ENCODE measurements at places on chromosomes 7 and 10. TPM values are rescaled to one million over a fixed set of nuclear protein-coding genes. Genes with fewer than 3 reads are reported as not detected.

- no peaks in the 10 kb centered on the region for H3K36me3 ChIP-seq
- peak overlapping the region; percentile 34 for H3K4me3 ChIP-seq
- H3K27ac ChIP-seq: no peak overlapping the region
- peaks cover 3% of the 10 kb centered on the region for H3K4me1 ChIP-seq
Observed at GRCh38 chr7:95511716-95512260, 26.0 kb downstream of the ASB4 start.

- H3K4me1 ChIP-seq: peaks cover 23% of the 10 kb centered on the region
- no peak overlapping the region for H3K4me3 ChIP-seq
- no peak overlapping the region for H3K27ac ChIP-seq
Observed at GRCh38 chr10:29804025-29804852, 169.5 kb upstream of the SVIL start.

- no peak overlapping the region for H3K27ac ChIP-seq
- H3K27me3 ChIP-seq: no peaks in the 10 kb centered on the region
- H3K4me3 ChIP-seq: no peak overlapping the region
Observed at GRCh38 chr7:90582164-90582563, 14.0 kb upstream of the CDK14 start.

DNA sequence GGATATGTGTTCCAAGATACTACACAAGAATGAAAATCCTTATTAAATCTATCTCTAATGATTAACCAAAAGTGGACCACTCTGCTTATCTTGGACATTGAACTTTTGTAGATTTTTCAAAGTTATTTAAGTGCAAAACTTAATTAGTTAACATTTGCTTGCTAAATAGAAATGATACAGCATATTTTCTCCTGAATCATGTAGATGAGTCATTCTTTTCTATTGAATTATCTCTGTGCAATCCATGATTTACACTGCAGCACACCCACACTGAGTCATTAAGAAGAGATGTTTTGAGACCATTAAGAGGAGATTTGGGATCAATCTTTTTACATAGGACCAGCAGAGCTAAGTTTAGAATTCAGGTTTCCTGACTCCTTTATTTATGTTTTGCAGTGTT lies 6.6 kb upstream of the ABCC2 start:
- no peak overlapping the region for H3K4me3 ChIP-seq
- DNase-seq: no peak
- H3K4me1 ChIP-seq: no peaks in the 10 kb centered on the region
- H3K27ac ChIP-seq: no peak overlapping the region
- H3K36me3 ChIP-seq: no peaks in the 10 kb centered on the region
- no peaks in the 10 kb centered on the region for H3K27me3 ChIP-seq

- no peak overlapping the region for H3K4me3 ChIP-seq
- H3K27ac ChIP-seq: no peak overlapping the region
- H3K4me1 ChIP-seq: no peaks in the 10 kb centered on the region
- H3K27me3 ChIP-seq: peaks cover 43% of the 10 kb centered on the region
Observed at GRCh38 chr10:86065711-86066251, 300.8 kb downstream of the GRID1 start.

GRCh38 chr10:133527771-133528271 lies 658 bp downstream of the CYP2E1 start:
- DNase-seq: no peak
- H3K4me1 ChIP-seq: peaks cover 26% of the 10 kb centered on the region
- peak overlapping the region; percentile 58 for H3K4me3 ChIP-seq
- peaks cover 73% of the 10 kb centered on the region for H3K27me3 ChIP-seq
- no peak overlapping the region for H3K27ac ChIP-seq
- H3K36me3 ChIP-seq: no peaks in the 10 kb centered on the region

DNA sequence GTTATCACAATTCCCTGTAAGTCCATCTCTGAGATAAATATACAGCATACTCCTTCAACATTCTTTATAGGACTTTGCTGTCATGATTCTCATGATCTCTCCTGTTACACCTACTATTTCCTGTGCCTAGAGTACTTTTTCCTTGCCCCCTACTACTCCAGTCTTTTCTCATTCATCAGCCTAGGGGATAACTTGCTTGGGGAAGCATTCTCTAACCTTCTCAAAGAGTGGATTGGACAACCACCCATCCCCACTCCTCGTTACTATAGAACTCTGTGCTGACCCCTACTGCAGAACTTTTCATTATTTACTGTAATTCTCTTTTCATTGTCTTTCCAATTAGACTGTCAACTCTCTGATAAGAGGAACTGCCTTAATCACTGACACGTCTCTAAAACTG lies 57.4 kb upstream of the TFEC start:
- H3K4me3 ChIP-seq: no peak overlapping the region
- DNase-seq: no peak
- no peaks in the 10 kb centered on the region for H3K36me3 ChIP-seq

DNA sequence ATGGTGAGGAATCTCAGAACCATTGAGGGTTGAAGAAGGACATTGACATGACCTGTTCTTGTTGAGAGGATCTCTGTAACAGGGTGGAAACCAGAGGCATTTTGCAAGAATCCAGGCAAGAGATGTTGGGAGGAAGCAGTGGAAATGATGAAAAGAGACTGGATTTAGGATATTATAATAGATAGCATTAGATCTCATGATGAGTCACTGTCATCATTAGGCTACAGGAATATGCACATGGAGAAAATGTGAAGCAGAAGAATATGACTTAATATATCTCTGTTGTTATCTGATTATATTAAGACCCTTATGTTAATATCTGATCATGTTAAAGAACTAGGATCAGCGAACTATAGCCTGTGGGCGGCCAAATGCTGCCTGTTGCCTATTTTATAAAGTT lies 393.0 kb upstream of the MTPN start:
- no peak for DNase-seq
- no peaks in the 10 kb centered on the region for H3K4me1 ChIP-seq
- no peaks in the 10 kb centered on the region for H3K27me3 ChIP-seq
- H3K36me3 ChIP-seq: no peaks in the 10 kb centered on the region

Gene BUB3
- total RNA-seq: 33.5 TPM

Gene FRMD4A
- 26.1 TPM for total RNA-seq

All from left ventricle myocardium inferior (tissue), 1 donor.